ENCODE measurements at places on chromosomes 13 and 19. TPM values are rescaled to one million over a fixed set of nuclear protein-coding genes. Genes with fewer than 3 reads are reported as not detected.

GRCh38 chr13:90757127-90757680, 590.3 kb upstream of the MIR17HG start:
- no peak for DNase-seq

DNA sequence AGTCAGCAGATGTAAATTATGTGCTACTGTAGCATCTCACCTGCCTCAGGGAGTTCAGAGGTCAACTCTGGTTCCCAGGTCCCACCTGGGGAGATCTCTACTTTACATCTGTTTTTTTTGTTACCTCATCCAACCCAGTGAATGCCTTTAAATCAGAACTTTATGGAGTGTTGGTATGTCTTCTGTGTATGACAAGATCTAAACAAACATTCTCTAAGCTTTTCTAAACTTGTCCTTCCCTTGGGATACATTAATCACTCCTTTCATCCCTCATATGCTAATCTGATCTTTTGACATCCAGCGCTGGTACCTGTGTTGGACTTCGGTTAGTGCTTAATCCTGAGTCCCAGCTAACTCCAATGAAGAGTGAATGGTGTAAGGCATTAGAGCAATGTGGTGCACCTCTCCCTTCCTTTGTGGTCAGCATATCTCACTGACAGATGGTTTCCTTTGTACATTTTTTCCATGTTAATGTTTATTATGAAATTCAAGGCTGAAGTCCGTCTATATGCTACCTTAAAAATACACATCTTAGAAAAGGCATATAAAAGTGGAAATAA, 213.4 kb downstream of the ABCC4 start:
- DNase-seq, result no peak

GRCh38 chr19:18778076-18778389, 13.1 kb downstream of the COMP start:
- no peak for DNase-seq

Gene CFD
- 2.0 TPM for polyA plus RNA-seq

Gene TMC4
- polyA plus RNA-seq, result 4.5 TPM

Measured in muscle of back (tissue), 13 donors.